H7 (cell line): ENCODE measurements at places on chromosomes 2 and 18. TPM values are rescaled to one million over a fixed set of nuclear protein-coding genes. Genes with fewer than 3 reads are reported as not detected.

DNA sequence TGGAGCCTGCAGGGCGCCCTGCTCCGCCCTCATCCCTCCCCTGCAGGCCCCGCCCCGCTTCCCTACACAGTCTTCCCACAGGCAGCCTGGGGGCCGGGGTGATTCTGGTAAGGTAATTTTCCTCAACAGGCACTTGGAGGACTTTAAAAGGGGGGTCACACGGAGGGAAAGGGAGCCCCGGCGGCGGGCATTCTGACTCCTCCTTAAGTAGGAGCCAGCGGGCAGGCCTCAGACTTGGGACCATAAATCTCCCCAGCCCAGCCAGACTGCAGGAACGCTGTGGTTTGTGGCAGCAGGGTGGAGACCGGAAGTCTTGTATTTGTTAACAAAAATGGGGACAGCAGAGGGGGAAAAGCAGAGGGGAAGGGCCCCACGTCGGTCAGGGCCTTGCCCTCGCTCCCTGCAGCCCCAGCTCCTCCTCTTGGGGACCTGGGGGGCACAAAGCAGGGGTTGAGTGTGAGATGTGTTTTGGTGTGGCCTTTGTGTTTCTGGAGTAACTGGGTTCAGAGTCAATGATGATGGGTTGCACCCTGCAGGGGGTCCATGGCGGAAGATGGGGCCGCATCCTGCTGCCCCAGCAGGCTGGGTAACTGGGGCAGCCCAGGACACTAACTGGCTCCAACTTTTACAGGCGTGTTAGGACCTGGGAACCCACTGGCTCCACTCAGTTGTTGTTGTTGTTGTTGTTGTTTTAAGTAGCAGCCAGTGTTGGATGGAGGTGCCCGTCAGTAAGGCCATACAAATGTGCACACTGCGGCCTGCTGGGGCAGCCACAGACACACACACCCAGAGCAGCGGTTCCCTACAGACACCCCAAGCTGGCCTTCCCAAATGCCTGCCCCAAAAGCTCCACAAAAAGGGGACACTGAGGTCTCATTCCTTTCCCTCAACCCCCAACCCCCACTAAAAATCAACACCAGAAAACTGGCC, 27.7 kb downstream of the SMAD7 start:
- peak; percentile 84 for DNase-seq

DNA sequence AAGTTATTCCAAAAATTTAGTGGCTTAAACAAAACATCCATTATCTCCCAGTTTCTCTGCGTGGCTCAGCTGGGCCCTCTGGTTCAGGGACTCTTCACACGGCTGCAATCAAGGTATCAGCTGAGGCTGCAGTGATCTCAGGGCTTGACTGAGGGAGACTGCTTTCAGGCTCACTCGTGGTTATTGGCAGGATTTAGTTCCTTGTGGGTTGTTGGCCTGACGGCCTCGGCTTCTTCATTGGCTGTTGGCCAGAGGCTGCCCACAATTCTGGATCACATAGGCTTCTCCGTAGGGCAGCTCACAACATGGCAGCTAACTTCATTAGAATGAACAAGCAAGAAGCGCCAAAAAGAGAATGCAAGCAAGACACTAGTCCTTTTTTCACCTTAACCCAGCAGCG, 90.1 kb downstream of the ABI2 start:
- no peak for DNase-seq

- no peak for DNase-seq
Measured at GRCh38 chr2:15383695-15384350, 177.3 kb downstream of the NBAS start.

- DNase-seq = no peak
Measured at GRCh38 chr2:127424598-127425520, 6.6 kb downstream of the PROC start.

- DNase-seq = no peak
Measured at GRCh38 chr18:61413396-61413795, 80.2 kb downstream of the CDH20 start.

DNA sequence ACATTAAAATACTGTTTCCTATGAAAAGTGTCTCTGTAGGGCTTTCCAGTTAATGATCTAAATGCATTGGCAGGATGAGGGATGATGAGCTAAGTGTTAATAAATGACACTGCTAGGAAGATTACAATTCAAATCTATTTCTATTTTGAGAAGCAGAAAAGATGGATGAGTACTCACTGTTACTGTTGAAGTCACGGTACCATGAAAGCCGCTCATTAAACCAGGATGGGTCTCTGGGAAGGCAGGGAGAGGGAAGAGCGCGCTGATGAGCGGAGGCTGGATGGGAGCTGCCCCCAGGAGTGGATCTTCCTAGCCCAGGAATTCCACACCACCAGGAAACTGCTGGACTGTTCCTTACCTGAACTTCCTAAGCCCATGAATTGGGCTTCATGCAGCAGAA, 27.1 kb upstream of the TXNDC2 start:
- DNase-seq = no peak

DNA sequence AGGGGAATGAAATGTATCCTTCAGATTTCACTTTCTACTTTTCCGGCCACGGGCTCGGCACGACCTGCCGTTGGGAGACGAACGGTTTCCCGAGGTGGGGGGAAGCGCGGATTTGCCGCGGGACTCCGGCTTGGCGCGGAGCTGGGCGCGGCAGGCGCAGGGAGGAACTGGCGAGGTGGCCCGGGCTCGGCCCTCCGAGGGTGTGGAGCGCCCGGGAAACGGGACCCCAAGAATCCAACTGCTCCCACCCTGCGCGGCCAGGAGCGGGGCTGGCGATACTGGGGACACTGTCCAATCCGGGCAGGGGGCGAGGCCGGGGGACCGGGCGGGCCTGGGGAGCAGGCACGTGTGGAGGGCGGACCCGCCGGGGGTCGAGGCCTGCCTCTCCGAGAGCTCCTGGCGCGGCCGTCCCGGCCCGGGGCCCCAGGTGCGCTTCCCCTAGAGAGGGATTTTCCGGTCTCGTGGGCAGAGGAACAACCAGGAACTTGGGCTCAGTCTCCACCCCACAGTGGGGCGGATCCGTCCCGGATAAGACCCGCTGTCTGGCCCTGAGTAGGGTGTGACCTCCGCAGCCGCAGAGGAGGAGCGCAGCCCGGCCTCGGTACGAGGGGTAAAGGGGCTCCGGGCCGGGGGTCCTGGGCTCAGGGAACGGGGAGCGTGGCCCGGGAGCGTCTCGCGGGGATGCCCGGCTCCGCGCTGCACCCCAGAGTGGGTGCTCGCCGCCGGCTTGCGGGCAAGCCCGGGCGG, at the start of gene ANXA4:
Gene ANXA4 (plus strand): TSS at position 560 of the 747 bp plus-strand sequence. CDS start 39,432 bp downstream, outside the sequence.
- DNase-seq = peak; percentile 88

- DNase-seq = no peak
Measured at GRCh38 chr2:171874963-171875362, 19.1 kb downstream of the SLC25A12 start.

GRCh38 chr2:207467716-207468347, 61.9 kb upstream of the CREB1 start:
- no peak for DNase-seq

- DNase-seq = no peak
Measured at GRCh38 chr2:177529166-177529565, 136.6 kb downstream of the AGPS start.

- no peak for DNase-seq
Measured at GRCh38 chr2:5410991-5411700, 281.0 kb upstream of the SOX11 start.

The POTEC gene
- not detected in 2 replicates for total RNA-seq

The DYNAP gene
- not detected in 2 replicates for total RNA-seq

The CYP26B1 gene
- 1.1 and 1.3 TPM in 2 replicates for total RNA-seq

The CROCC2 gene
- total RNA-seq = 0.38 TPM in 1 of 2 replicates, not detected in the other

The AFF3 gene
- total RNA-seq = 0.07 and 0.37 TPM in 2 replicates
